GM12892 (cell line): ENCODE measurements at places on chromosomes 12 and 14.

DNA sequence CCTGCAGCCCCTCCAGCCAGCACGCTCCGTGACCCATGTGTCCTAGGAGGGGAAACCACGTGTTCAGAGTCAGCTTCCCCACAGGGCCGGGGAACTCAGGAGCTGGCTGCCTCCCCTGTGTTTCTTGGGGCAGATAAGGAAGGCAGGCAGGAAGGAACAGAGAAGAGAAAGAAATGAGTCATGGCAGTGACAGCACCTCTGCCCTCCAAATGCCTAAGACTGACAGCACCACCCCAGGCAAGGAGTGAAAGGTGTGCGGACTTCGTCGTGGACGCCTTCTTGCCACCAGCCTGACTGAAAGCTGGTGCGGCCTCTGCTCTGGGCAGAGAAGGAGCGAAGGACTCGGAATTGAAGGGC, 167.0 kb upstream of the FKBP4 start:
- DNase-seq = no peak

DNA sequence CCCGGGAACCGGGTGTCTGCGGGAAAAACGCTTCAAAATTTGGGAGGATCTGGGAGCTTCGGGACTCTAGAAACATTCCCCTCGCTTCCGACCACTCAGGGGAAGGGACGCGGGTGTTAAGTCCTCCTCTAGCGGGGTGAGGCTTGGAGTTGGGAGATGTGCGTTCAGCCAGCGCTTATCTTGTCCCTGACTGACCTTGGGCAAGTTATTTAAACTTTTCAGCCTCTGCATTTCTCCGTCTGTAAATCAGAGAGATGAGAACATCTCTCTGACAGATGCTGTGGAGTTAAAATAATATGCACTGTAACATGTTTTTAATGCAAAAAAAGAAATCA, 76.9 kb upstream of the ANO4 start:
- DNase-seq = no peak

GRCh38 chr14:75715926-75716780, 55.1 kb downstream of the TTLL5 start:
- no peak for DNase-seq

DNA sequence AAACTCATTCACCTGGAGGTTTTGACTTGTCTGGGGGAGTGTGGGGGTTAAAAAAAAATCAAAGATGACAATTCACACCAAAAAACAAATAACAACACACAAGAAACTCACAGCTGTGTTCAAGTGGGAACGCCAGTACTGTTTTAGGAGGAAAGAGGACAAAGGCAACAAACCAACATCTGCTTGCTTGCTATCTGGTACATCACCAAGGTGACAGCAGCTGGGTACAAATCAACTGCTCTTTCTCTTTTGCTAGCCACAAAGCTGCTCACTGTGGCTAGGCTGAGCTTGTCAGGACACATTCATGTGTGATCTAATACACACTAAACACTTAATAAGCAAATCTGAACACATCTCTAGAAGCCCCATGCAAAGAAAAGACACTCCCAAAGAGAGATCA, 128.0 kb upstream of the RAP1B start:
- DNase-seq = peak; percentile 19

DNA sequence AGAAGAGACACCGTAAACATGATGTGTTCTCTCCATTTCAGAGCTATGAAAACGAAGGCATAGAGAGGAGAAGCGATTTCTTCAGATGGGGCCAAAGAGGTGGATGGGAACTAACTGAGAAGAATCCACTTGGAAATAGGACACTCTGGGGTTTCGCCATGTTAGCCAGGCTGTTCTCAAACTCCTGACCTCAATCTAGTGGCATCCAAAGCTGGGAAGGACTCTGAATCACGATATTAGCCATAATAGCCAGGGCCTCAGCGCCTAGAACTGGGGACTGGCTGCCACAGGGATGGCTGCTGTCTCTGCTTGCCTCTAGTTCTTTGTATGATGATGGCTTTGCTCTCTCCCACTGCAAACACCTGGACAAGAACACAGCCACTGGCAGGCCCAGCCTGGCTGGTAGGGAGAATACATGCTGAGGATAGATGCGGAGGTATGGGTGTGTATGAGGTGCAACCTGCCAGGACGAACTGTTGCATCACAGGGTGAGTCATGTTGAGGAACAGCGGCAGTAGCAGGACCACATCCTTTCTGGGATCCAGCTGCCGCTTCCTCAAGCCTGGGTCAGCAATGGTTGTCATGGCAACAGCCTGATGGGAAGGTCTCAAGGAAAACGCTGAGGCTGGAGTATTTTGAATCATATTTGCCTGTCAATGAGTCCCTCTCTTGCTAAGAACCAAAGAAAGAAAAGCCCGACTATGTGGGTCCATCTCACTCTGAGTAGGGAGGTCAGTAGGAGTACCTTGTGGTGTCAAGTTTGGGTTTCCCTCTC, 31.1 kb downstream of the CCDC177 start:
- DNase-seq = no peak

GRCh38 chr12:52201451-52201839, 9.6 kb upstream of the KRT80 start:
- no peak for DNase-seq

DNA sequence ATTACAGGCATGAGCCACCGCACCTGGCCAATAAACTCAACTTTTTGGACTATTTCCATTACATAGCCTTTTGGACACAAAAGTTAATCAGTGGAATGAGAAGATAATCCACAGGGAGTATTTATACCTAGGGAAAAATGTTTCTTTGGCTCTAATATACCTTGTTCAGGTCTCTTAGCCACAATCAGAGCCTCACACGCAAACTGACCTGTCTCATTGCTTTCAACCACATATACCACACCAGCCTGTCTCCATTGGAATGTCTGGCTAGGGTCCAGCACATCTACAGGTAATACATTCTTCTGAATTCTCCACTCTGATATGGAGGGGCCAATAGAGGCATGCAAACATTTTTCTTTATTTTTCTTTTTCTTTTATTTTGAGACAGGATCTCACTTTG, 3.8 kb upstream of the RBMS2 start:
- no peak for DNase-seq

- DNase-seq = no peak
Measured at GRCh38 chr12:67535176-67535575, 113.4 kb upstream of the DYRK2 start.

DNA sequence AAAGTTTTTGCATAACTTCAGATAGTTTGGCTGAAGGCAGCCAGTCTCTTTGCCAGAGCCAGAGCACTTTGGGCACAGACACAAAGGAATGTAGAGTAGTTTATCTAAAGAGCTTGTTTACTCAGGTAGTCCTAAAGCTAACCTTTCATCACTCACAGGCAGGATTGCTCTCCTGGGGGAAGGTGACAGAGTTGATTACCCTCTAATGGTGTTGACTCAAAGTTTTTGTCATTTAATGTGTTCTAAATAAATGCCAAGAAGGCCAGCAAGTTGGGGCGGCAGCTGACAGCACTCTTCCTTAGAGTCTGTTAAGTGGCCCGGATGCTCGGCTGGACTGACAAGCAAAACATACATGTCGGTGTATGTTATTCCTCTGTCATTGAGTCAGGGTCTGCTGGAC, 9.3 kb upstream of the TAS2R46 start:
- no peak for DNase-seq

DNA sequence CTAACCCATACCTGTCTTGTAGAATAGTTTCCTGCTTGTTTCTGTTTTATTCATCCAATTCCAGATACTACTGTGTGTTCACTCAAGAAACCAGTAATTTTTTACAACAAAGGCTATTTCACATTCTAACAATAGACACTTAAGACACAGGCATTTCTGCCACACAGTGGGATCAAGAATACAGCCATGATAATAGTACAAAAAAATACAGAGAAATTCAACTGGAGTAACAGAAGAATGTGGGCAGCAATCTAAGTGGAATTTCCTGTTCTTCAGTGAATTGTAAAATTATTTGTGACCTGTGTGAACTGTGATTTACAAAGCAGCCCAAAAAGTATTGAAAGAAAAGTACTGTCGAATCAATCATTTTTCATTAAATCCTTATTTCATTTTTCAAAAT, 282.9 kb downstream of the CCER1 start:
- no peak for DNase-seq

DNA sequence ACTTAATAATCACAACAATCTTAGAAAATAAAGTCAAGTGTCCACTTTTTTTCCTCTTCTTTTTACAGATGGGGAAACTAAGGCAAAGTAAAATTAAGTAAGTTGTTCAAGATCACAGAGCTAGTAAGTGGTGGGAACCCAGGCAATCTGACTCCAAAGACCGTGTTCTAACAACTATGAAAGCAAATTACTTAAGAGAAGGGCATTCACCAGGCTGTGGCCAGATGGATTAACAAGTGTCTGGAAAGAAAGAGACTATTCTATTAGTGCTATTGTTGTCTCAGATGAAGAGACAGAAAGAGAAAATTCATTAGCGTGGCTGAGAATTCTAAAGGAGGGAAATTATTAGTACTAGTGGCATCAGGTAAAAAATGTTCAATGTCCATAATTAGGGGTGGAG, 48.5 kb downstream of the FGD6 start:
- no peak for DNase-seq

DNA sequence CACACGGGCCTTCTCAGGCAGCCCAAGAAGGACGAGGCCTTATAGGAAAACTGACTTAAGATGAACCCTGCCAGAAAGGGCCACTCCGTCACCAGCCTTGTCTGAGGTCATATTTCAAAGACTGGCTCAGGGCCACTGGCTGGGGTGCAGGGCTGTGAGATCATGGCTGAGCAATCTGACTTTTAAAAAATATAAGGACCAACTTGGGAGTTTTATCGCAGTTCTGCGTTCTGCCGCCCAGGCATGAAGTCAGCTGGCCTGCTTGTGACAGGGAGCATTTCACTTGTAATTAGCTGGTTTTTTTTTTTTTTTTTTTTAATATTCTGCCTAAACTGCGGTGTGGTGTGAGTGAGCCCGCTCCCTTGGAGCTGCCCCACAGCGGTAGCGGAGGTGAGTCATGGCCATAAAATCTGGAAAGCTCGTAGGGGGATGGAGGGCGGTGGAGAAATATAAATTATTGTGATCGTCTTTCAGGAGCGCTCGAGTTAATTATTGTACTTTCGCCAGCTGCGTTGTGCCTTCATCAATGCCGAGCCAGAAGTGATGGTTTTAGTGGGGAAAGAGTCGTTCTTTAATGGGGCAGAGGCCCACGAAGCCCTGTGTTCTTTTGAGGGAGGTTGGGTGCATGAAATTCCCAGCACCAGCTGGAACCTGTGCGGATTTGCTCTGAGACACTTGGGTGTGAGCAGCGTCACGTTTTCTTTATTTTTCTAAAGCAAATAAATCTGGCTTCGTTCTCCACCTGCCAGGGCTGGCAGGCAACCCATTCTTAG, 231.9 kb downstream of the C12orf75 start:
- DNase-seq = no peak

GRCh38 chr14:79043194-79043889, 873.2 kb downstream of the NRXN3 start:
- no peak for DNase-seq

GRCh38 chr14:59320361-59320760, 131.9 kb downstream of the DAAM1 start:
- no peak for DNase-seq
